ENCODE measurements at places on chromosomes 7 and 10.
A peak's percentile ranks its signal among the peaks of the same experiment; 100 is the strongest.

DNA sequence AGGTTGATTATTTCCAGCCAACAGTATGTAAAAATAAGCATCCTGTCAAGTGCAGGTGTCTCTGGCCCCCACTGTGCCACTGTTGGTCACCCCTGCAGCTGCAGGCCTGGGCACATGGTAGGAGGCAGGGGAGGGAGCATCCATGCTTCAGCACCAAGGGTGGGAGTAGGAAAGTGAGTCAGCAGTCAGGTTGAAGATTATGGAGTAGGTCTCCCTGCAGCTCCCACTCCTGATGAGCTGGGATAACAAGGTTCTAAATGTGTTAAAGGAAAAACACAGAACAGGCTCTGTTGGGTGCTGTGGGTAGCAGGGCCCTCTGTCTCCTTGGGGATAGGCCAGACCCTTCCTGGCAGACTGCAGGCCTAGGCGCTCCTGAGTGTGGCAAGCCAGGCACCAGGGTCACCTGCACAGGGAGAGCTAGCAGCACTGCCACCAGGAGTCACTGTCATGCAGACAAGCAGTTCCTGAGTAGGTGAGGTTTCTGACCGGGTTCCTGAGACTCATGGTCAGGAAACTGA, 59.3 kb downstream of the NUDCD3 start:
- DNase-seq, result peak; percentile 21

GRCh38 chr10:102770108-102770482, 26.3 kb downstream of the WBP1L start:
- no peak for DNase-seq

- DNase-seq, result peak; percentile 43
Observed at GRCh38 chr7:38671911-38672905, 41.0 kb upstream of the AMPH start.

- DNase-seq, result no peak
Observed at GRCh38 chr7:16881844-16882243, at the start of gene AGR3. TSS of gene AGR3 (minus strand) at chr7:16881983. CDS start at chr7:16878618, 3,365 bp downstream.

DNA sequence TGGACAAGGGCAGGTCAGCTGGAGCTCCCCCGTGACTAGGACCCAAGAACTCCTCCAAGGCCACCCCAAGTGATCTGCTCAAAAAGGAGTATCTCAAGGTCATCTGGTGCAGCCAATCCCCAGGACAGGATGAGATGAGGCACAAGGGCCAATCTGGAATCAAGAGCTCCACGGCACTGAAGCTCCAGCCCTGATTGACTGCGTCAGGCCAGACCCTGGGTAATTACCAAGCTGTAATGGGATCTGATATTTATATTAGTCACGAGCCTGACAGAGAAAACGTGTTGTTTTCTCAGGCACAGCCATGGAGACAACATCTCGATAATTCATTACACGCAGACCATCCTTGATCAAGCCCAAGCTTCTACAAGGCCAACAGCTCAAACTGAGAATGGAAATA, 4.2 kb downstream of the KCNMA1 start:
- no peak for DNase-seq

Data from NB4 (cell line).